ENCODE measurements at places on chromosomes 1 and 21.
A peak's percentile ranks its signal among the peaks of the same experiment; 100 is the strongest.

GRCh38 chr1:155227261-155228095 is 19.0 kb downstream of the MTX1 start:
- peak; percentile 94 for DNase-seq

GRCh38 chr1:168621356-168621755 is 45.0 kb downstream of the XCL1 start:
- no peak for DNase-seq

DNA sequence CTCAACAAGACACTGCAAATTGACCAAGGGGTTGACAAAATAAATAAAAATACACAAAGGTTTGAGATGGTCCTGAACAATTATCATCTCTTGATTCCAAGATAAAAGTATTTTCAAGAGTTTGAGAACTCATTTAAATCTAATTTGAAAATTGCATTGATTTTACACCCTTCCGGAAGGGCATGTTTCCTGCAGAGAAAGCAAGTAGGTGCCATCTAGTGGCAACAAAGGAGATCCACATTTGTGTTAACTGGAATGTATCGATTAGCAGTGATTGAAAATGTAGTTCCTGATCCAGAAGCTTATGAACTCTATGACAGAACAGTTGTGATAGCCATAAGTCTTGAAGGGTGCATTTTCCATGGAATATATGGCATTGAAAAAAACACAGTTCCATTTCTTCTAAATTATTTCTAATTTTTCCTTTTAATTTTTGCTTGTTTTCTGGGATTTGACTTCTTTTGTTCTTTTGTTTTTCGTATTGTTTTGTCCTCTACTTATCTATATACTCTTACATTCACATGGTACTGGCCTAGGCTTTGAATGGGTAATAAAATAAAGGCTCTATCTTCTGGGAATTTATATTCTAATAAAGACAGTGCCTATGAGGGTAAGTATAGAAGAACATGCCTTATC is 143.7 kb downstream of the DNM3 start:
- no peak for DNase-seq

DNA sequence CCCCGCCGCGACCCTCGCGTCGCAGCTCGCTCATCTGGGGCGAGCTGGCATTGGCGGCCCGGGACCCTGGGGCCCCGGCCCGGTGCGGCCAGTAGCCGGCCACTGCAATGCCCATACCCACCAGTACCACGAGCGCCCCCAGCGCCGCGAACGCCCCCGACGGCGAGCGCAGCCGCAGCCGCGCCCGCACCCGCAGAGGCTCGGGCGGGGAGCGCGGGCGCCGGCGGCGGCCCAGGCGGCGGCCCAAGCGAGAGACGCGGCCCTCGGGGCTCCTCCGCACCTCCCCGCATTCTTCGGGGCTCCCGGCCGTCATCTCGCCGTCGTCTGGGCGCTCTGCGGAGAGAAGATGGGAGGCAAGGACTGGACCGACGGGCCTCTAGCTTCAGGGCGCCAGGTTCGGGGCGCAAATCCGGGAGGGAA is 2.2 kb downstream of the TMEM200B start:
- no peak for DNase-seq

DNA sequence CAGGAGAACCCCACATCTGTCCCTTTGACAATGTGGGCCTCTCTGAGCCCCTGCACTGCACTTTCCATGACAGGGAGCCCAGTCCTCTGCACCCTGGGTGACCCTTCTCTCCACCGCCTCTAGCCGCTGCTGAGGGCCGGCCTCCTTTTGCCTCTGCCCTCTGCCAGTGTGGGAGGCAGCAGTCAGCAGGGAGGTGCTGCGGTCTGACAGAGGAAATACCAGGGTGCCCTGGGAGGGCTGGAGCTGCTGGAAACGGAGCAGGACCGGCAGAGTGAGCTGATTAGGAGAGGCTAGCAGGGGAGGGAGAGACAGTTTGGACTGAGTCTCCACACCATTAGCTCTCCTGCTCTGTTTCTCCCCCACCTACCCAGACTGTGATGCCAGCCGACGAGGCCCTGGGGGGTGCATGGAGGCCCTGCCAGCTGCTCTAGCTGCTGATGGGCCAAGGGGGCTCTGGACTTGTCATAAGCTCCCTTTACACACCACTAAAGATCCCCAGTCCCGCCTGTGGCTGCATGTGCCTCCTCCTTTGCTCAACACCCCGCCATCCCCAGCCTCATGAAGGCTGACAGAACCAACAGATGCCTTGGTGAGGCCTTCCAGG is 171.1 kb upstream of the KLHDC7A start:
- no peak for DNase-seq

GRCh38 chr21:38268864-38269575 is 12.2 kb downstream of the KCNJ15 start:
- DNase-seq, result no peak

DNA sequence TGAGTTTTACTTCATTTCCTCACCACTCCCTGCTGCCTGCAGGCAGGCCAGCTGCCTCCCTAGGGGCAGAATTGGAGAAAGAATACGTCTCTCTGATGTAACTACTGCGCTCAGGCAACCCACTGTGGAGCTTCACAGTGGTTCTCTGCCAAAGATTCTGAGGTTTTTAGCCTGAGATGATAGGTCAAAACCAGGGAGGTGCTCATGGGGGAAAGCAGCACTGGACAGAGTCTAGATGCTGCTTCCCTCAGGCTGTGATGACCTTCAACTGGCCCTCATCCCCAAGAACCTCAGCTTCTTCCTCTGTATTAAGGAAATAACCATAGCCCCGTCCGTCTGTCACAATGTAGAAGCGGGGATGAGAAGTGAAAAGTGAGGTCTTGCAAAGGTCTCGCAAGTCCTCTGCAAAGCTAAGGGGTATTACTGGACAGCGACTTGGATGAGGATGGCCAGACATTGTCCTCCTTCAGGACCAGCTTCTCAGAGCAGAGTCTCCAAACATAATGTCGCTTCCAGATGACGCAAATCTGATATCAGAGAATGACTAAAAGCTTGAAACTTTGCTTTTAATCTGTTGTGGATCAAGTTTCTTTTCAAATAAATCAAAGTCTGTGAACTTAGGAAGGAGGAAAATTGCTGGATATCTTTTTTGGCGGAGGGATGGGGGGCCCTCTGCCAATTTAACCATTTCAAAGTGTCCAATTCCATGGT is 65.9 kb upstream of the ATP5PO start:
- no peak for DNase-seq

- no peak for DNase-seq
Measured at GRCh38 chr1:154190550-154190949, 1.4 kb downstream of the TPM3 start.

- DNase-seq, result no peak
Measured at GRCh38 chr1:200505257-200505656, 95.4 kb upstream of the ZNF281 start.

- no peak for DNase-seq
Measured at GRCh38 chr1:62185677-62186076, 9.0 kb upstream of the L1TD1 start.

DNA sequence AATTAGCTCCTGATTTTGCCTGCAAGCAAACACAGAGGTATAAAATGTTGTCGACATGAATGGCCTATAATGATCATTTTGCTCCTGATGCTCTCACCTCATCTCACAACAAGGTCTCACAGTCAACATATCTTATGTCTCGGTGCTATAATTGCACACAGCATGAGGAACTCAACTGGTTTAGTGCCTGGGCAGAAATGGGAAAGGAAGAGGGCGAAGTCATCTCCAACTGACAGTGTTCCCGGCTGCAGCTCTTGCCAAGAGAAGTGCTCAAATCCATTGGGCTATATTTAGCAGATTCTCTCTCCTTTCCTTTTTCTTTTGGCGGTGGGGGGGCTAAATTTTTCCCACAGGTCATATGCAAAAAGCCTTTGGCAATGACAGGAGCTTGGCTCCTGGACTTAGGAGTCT is 53.0 kb downstream of the SLC45A1 start:
- DNase-seq, result no peak

DNA sequence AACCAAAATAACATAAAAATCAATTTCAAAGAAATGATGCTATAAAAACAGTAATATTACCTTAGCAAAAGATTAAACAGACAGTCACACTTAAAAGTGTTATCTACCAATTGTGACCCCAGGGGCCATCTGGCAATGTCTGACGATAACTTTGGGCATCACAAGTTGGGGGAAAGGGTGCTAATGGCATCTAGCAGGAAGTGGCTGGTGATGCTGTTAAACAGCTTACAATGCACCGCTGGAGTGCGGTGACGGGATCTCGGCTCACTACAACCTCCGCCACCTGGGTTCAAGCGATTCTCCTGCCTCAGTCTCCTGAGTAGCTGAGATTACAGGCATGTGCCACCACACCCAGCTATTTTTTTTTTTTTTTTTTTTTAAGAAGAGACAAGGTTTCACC is 27.6 kb downstream of the NUP133 start:
- DNase-seq, result no peak

GRCh38 chr1:70090141-70090540 is 115.2 kb downstream of the LRRC40 start:
- no peak for DNase-seq

DNA sequence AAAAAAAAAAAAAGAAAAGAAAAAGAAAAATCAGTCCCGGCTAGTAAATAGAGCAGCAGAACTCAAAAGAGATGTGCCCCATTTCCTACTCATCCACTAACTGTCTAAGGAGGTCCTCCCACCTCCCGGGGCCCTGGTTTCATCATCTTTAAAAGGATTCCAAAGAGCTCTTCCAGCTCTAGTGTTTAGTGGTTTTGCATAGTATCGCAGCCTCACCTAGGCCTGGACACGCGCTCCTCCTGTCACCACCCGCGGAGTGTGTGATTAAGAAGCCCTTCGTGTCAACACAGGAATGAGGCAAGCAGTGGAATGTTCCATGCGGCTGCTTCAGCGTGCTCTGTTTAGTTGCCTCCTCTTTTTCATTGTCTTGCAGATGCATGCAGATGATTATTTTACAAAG is 49.0 kb downstream of the LBR start:
- DNase-seq, result peak; percentile 67

GRCh38 chr1:243507001-243507671 is 251.3 kb downstream of the SDCCAG8 start:
- DNase-seq, result no peak

DNA sequence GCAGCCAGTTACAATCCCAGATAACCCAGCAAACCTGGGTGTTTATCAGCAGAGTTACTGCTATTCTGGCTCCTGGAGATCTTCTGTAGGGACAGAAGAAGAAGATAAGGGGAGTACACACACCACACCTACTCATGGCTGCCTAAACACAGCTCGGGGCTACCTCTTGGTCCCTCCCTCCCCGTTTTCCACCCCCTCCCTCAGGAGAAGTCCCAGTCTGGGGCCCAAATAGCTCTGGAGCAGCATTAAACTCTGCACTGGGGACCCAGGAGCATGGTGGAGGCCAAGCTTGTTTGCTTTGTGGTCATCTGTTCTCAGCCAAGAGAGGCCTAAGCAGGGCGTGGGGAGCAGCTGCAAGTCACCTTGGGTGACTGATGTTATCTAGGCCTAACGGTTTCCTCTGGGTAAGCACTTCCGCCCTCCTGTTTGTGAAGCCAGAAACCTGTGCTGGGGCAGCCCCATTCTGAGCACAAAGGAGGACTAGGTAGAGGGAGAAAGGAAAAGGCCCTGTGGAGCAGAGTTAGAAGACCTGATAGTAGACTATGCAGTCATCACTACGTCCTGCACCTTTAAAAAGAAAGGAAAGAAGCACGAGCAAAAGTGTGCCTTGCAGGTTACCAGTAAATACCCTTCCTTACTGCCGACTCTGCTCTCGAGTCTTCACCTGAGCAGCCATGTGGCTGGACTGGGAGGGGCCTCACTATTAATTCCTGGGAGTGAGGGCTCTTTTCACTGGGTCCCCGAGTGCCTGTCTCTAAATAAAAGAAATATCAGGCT is 2.0 kb upstream of the RCSD1 start:
- DNase-seq, result no peak

DNA sequence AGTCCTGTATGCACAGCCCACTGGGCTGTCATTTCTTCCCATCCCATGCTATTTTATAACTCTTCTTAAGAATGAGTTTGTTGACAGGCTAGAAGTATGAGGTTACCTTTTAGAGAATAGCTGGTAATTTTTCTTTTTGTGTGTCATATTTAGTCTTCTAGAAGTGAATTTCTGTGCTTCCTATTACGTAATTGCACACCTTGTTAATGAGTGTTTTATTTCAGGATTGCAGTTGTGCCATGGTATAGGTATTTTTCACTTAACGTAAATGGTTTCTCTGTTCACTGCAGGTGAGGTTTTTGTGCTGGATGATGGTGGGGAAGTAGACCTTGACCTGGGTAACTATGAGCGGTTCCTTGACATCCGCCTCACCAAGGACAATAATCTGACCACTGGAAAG is 5.0 kb downstream of the CTPS1 start:
- DNase-seq, result no peak

GRCh38 chr1:29569971-29570634 is 333.8 kb downstream of the PTPRU start:
- DNase-seq, result peak; percentile 14

DNA sequence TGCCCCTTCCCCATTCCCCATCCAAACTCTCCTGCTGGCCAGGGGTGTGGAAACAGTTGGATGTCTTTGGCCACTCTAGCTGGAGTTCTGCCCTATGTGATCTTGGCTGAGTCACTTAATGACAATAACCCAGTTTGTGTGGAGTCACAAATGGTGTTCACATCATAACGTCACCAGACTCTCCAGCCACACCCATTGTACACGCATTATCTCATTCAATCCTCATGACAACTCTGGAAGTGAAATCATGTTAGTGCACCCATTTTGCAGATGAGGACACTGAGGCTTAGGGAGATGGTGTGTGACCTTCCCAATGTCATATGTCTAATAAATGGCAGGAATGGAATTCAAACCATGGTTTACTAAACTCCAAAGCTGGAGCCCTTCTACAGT is 1.2 kb upstream of the CDA start:
- DNase-seq, result no peak

DNA sequence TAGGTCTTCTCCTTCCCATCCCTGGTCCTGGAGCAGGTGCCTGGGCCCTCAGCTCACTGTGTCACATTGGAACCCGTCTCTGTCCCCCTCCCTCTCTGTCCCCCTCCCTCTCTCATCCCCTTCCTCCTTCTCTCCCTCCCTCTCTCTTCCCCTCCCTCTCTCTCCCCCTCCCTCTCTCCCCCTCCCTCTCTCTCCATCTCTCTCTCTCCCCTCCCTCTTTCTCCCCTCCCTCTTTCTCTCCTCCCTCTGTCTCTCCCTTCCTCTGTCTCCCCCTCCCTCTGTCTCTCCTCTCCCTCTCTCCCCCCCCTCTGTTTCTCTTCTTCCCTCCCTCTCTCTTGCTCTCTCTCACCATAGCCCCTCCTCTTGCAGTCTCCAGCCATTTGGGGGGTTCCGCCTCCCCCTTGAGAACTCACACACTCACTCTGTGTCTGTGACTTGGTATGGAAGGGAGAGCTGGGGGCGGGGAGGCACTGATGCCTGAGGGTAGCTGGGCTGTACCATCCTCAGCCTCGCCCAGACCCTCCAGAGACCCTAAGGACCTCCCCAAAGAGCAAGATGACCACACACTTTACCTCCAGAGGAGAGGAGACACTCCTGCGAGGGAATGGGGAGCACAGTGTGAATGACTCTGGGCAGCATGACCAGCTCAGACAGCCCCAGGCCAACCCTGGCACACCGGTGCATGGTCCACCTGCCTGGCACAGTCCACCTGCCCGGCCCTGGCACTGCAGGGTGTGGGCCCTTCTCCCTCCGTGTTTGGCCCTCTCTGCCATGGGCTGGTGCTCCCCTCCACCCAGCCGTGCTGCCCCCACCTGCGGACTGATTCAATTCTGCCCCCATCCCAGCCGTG is 102.8 kb upstream of the ARHGEF16 start:
- DNase-seq, result no peak

Data from AG04449 (cell line).